Subcutaneous preadipocyte (primary cell): ENCODE measurements at places on chromosomes 5 and 9. TPM values are rescaled to one million over a fixed set of nuclear protein-coding genes. Genes with fewer than 3 reads are reported as not detected.

The FREM1 gene
- total RNA-seq = 0.37 and 0.39 TPM in 2 replicates

The BAAT gene
- total RNA-seq = under 0.01 TPM in 1 of 2 replicates, not detected in the other

The PRXL2C gene
- 29.7 and 56.6 TPM in 2 replicates for total RNA-seq

The SHOC1 gene
- not detected in 2 replicates for total RNA-seq

The TNFSF15 gene
- under 0.01 and 0.20 TPM in 2 replicates for total RNA-seq

The C9orf153 gene
- 0.20 and 0.37 TPM in 2 replicates for total RNA-seq

The RORB gene
- total RNA-seq = 0.37 and 1.2 TPM in 2 replicates

The HMCN2 gene
- under 0.01 and 0.20 TPM in 2 replicates for total RNA-seq

The PLAC8L1 gene
- total RNA-seq = 0.20 TPM in 1 of 2 replicates, not detected in the other

The FBXO4 gene
- 12.7 and 17.3 TPM in 2 replicates for total RNA-seq

The DBH gene
- total RNA-seq = not detected in 2 replicates

The ACOT12 gene
- total RNA-seq = not detected in 2 replicates

The LCN15 gene
- total RNA-seq = not detected in 2 replicates
